ENCODE measurements at places on chromosomes 13 and 19. TPM values are rescaled to one million over a fixed set of nuclear protein-coding genes. Genes with fewer than 3 reads are reported as not detected.

GRCh38 chr13:98370806-98371515 lies 193.9 kb upstream of the RNF113B start:
- peak; percentile 83 for DNase-seq

DNA sequence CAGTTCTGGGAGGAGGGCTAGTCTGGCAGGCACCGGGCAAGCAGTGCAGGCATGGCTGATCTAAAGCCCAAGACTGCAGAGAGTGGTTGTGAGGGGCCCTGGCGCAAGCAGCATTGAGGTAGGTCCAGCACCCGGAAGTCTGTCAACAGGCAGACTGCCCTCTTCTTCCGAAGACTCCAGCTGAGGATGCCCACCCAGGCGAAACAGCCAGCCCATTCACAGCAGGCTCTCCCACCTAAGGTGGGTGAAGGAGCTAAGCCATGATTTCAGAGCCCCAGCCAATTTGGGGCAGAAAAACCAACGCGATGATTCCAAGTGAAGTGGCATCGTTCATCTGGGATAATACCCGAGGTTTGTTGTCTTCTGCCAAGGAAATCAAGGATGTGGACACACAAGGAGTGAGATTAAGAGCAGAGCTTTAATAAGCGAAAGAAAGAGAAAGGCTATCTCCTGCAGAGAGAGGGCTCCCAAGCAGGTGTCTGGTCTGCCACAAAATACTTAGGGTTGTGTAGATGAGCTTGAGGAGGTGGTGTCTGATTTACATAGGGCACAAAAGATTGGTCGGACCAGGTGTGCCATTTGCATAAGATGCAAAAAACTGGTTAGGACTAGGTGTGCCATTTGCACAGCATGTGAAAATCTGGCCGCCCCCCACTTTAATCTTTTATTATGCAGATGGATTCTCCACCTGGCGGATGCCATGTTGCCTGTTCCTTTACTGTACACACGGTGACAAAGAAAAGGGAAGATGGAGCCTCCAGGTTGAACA lies 22.6 kb downstream of the FAM124A start:
- DNase-seq, result no peak

DNA sequence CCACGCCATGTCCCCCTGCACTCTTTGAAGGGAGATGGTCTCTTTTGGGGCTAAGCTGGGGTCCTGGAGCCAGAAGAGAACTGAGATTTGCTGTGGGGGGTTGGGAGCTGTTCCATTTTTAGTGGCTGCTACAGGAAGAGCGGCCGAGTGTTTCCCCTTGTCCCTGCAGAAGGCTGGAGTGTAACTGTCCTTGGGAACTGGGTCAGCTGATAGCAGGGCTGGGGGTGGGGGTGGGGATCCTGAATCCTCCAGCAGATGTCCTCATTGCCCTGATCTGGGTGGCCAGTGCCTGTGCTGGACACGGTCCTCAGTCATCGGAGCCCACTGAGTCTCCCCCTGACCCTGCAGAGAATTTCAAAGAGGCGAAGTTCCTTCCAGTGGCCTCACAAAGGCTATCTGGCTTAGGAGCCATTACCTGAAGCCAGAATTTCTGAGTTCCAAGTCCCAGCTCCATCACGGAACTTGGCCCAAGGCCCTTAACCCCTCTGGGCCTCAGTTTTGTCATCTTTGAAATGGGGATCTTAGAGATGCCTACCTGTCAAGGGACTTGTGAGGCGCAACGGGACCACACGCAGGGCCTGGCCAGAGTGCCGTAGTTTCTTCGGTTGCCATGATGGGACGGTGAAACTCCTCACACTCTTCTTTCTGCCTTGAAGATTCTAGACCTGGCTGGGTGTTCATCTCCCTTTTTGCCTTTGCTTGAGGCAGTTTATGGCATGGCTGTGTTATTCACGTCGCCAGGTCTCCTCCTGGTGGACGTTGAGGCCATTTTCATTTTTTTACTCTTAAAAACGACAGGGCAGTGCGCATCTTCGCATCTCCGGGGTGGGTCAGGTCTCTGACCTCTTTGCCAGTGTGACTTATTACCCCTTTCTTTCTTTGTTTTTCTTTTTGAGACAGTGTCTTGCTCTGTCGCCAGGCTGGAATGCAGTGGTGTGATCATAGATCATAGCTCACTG lies 51.9 kb downstream of the DNM2 start:
- DNase-seq, result peak; percentile 10

DNA sequence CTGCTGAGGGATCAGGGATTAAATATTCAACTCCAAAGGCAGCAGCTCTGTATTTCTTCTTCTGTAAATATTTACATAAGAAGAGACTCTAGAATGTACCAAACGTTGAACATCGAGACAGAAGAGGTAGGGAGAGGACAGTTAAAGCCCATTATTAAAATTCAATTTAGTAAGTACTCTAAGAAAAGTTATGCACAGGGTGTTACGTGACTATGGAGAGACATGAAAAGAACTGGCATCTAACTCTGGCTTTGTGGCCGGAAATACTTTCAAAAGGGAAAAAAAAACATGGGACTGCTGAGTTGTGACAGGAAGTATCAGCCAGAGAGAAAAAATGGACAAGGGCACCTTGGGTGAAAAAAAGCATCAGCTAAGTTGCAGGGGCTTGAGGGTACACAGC lies 36.7 kb downstream of the LNX2 start:
- peak; percentile 24 for DNase-seq

Gene CEACAM3
- total RNA-seq, result not detected

GRCh38 chr13:51873117-51873798 lies 11.5 kb downstream of the CCDC70 start:
- DNase-seq, result no peak

Gene IRGC
- not detected for total RNA-seq

- no peak for DNase-seq
Observed at GRCh38 chr13:59702269-59702668, 461.5 kb downstream of the DIAPH3 start.

Data from SJSA1 (cell line).